ENCODE measurements at places on chromosomes 7 and 10. TPM values are rescaled to one million over a fixed set of nuclear protein-coding genes. Genes with fewer than 3 reads are reported as not detected.

The LGI1 gene
- not detected for total RNA-seq

The IL2RA gene
- total RNA-seq: 177 TPM

The OR2A14 gene
- total RNA-seq: not detected

The SLIT1 gene
- 0.70 TPM for total RNA-seq

The BTBD16 gene
- not detected for total RNA-seq

The OR2A1 gene
- total RNA-seq: not detected

The SYT15 gene
- total RNA-seq: 1.0 TPM

The KCNMA1 gene
- 0.16 TPM for total RNA-seq

The GPR26 gene
- not detected for total RNA-seq

The HPSE2 gene
- not detected for total RNA-seq

The ZPBP gene
- total RNA-seq: not detected

The ITGB8 gene
- total RNA-seq: not detected

The PRR15 gene
- total RNA-seq: not detected

The NAT16 gene
- not detected for total RNA-seq

- no peak for DNase-seq
Measured at GRCh38 chr10:45460235-45460878, 86.3 kb downstream of the ALOX5 start.

DNA sequence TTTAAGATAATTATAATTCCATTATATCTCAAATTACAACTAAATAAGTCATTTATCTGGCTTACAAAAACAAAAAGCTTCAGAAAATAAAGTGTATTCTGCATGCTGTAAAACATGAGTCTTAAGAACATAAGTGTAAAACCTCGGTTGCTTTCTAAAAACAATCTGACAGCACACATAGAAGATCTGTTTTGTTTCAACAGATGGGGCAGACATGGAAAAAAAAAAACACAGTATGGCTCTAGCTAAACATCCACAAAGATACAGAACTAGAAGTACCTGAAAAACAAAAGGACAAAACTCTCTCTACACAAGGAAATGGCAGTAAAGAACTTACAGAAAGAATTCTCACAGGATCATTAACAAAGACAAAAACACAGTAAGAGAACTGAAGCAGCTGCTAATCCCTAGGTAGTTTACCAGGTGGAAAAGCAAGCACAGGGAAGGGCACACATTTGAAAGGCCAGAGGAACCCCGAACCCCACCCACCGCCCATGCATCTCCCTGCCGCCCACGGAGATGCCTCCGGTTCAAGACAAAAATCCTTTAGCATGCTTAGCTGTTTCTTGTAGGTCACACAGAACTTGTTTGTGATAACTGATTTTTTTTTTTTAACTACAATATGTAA, 42.5 kb downstream of the DLD start:
- no peak for DNase-seq

- no peak for DNase-seq
Measured at GRCh38 chr10:57202356-57202755, 841.3 kb upstream of the ZWINT start.

DNA sequence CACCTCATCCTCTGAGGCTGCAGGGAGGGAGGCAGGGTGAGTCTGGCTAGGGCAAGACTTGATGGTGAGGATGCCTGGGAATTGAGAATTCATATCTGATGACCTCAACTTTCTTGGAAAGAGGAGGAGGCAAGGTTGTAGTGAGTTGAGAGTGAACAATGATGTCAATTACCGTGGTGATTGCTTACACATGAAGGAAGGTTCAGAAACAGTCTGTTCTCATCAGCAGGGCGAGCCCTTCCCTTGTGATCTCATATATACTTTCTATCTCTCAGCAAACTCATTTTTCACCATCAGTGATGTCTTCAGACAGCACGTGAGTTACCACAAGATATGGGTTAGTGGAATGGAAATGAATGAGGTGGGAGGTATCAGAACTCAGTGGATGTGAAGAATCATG, 20.1 kb upstream of the COL13A1 start:
- no peak for DNase-seq

GRCh38 chr7:106462365-106462859, 177.6 kb upstream of the NAMPT start:
- no peak for DNase-seq

DNA sequence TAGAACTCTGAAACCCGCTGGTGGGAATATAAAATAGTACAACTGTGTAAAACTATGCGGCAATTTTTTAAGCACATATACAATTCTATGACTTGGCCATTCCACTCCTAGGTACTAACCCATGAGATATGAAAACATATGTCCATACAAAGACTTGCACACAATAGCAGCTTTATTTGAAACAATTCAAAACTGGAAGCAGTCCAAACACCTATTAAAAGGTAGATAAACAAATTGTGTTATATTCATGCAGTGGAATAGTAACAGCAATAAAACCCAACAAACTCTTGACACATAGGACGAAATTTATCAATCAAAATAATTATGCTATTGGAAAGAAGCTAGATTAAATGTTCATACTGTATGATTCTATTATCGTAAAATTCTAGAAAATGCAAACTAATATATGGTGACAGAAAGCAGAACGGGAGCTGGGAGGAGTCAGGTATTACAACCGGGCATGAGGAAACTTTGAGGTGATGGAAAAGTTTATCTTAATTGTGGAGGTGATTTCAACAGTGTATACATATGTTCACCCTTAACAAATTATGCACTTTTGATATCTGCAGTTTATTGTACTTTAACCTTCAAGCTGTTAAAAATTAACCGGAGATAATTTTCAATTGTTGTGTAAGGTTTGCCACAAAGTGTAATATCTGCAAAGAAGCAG, 803 bp upstream of the STK31 start:
- DNase-seq: no peak

DNA sequence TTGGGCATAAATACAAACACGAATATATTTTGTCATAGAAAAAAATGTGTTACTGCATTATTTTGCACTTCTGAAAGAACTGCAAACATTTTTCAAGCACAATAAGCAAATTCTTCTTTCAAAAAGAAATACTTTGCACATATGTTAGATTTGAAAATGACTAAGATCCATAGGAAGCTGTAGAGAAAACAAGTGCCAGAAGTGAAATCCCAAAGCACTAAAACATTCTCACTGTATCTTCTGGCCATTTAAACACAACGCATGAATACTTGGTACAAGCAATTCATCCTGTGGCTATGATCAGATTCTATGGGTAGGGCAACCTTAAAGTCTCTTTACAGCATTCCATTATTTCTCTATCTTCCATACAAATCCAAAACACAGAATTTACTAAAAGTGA, 225.4 kb upstream of the IMMP2L start:
- no peak for DNase-seq

GRCh38 chr10:24434961-24435360, 226.0 kb downstream of the KIAA1217 start:
- DNase-seq: no peak

- no peak for DNase-seq
Measured at GRCh38 chr10:128557149-128557710, 431.0 kb upstream of the MKI67 start.

DNA sequence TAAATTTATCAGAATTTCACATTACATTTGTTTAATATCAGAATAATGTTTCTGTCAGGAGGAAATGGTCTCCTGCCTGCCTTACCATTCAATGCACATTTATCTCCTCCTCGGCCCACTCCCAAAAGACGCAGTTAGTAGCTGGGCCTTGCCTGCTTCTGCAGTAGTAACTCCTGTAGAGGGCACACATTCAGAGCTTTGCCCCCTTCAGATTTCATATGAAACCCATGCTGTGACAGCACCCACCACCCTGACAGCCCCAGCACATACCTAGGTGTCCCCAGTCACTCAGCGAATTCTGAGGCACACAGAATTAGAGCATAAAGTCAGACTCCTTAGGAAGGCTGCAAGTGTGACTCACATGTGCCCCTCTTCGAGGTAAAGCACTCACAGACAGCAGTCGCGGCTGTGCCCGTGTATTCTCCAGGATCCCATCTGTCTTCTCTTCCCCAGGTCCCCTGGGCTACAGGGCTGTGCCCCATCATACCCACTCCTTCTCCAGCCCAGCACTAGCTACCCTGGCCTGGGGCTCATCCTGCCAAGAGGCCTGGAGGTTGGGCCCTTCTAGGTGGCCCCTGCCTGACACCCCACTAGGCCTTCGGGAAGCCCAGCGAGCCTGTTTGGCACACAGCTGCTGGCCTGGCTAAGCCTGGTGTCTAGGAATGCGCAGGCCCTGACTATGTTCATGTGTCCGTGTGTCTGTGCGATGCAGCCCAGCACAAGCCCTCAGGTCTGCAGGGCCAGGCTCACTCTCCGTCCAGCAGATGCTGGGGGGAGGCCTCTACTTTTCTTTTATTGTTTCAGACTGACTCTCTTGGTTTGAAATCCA, 4.7 kb upstream of the DEPP1 start:
- no peak for DNase-seq

- no peak for DNase-seq
Measured at GRCh38 chr10:43225787-43226153, 41.1 kb downstream of the RASGEF1A start.

GRCh38 chr10:49634069-49634660, 20.3 kb downstream of the CHAT start:
- DNase-seq: no peak

- DNase-seq: no peak
Measured at GRCh38 chr7:108124820-108125219, 5.3 kb downstream of the LAMB4 start.

DNA sequence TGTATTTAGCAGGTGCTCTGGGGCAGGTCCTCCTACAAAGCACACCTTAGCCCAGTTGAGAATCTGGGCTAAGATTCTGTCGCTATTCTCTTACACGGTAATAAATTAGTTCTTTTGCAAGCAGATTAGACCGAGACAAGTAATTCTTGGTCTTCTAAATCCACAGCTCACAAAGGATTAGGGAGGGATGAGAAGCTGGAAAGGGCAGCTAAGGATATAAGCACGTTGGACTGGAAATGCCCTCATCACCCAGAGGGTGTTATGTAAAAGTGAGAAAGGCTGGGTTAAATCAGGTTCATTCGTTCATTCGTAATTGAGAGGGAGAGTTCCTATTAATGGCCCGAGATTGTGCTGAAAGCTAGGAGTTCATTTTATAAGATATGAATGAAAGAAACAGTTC, 41.8 kb downstream of the PFKFB3 start:
- no peak for DNase-seq

GRCh38 chr10:114174695-114175188, 739 bp upstream of the CCDC186 start:
- no peak for DNase-seq

DNA sequence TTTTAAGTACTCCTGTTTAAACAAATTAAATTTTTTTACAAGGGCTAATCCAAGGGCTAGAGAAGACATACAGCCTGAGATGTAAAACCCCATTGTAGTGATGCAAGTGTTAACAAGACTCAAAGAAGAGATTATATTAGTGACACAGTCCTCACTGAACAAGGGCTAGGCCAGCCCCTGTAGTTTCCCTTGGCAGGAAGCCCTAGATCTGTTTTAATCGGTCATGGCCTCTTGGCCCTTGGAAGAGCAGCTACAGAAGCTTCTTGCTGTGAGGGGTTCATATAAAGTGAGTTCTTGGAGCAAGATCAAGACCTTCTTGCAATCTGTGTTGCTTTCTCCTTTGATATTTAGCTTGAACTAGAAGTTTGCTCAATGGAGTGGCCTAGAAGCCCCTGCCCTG, 1339.4 kb downstream of the XPNPEP1 start:
- DNase-seq: no peak

DNA sequence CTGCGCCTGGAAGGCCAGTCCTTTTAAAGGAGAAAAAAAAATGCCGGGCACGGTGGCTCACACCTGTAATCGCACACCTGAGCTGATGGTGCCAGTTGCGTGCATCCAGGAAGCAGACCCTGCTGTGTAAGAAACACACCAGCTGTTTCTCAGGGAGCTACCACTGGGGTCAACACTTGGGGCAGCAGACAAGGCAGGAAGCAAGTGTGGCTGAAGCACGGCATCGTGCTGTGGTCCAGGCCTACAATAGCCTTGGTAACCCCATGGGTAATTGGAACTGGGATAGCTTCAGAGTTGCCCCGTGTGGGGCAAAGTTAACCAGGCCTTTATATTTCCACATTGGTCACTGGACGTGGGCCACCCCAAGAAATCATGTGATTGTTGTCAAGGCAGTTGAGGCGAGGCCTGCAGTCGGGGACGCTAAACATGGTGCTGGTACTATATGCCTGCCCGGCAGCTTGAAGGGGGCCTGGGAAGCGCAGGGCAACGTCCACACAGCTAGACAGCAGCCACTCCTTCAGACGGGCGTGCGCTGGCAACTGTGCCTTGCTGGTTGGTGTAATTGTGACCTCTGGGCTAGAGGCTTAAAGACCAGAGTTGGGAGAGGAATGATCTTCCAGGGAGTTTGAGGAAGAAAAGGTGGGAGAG, 2.5 kb upstream of the TACR2 start:
- DNase-seq: no peak
